Heart right ventricle (tissue), 16 donors: ENCODE measurements at places on chromosomes 4 and X.

GRCh38 chr4:124167602-124168001, 544.9 kb downstream of the ANKRD50 start:
- DNase-seq: no peak

DNA sequence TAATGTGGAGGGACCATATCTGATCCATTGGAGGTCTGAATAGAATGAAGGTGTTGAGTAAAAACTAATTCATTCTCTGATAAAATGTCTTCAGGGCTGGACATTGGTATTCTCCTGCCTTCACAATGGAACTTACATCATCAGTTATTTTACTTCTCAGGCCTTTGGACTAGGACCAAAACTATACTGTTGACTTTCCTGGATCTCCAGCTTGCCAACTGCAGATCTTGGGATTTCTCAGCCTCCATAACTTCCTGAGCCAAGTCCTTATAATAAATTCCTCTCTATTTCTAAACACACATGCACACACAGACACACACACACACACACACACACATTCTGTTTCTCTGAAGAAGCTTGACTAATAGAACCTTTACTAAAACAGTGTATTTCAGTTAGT, 1858.6 kb upstream of the ADGRL3 start:
- no peak for DNase-seq

DNA sequence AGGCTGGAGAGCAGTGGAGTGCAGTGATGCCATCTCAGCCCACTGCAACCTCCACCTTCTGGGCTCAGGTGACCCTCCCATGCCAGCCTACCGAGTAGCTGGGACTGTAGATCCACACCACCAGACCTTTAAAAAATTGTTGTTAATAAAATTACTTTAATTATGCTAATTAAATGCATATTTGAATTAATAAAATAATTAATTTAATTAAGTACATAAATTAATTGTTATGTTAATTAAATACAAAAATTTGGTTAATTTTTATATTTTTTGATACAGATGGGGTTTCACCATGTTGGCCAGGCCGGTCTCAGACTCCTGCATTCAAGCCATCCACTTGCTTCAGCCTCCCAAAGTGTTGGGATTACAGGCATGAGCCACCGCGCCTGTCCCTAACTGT, 12.6 kb upstream of the RAPGEF2 start:
- no peak for DNase-seq

DNA sequence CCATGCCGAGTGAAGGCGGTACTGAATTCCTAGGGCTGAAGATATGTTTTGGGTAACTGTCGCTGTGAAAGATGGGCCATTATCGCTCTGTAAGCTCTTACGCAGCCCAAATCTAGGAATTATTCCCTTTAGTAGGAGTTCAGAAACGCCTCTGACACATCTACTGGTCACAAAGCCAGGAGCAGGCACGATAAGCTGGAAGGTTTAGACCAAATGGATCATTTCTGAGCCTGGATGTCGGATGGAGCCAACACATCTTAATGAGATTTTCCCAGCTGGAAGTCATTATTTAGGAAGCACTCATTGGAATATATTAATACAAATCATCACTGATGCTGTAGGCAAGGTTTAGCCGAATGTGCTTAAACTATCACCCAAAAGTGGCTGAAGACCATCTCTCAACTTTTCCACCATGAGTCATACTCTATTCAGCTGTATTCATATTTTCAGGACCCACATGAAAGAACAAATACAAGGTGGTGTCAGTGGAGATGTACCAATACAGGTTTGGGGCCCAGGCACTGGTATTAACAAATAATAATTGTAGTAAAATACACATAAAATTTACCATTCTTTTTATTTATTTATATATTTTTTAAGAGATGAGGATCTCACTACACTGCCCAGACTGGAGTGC, 34.2 kb upstream of the ATRX start:
- DNase-seq: no peak

DNA sequence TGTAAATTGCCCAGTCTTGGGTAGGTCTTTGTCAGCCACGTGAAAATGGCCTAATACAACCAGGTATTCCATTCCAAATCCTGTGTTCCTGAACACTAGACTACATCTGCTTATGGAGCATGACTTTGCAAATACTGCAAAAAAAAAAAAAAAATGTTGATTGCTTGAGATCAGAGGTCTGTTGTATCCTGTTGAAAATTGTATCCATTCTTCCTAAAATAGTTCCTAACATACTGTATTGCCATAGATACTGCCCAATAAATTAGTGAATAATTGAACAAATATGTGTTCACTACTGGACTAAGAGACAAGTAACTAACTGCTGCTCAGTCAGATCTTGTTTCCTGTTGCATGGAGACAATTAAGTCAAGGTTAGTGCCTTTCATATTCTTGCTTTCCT, 164.3 kb upstream of the PABPC4L start:
- no peak for DNase-seq

GRCh38 chr4:16461362-16461761, 235.1 kb upstream of the TAPT1 start:
- no peak for DNase-seq

- no peak for DNase-seq
Measured at GRCh38 chr4:76106442-76106841, 31.9 kb downstream of the ART3 start.

DNA sequence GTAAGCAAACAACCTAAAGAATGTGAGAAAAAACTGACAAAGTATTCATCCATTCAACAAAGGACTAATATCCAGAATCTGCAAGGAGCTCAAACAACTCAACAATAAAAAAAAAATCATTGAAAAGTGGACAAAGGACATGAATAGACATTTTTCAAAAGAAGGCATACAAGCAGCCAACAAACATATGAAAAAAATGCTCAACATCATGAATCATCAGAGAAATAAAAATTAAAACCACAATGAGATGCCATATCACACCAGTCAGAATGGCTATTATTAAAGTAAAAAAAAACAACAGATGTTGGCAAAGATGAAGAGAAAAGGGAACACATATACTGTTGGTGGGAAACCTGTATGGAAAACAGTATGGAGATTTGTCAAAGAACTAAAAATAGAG, 120.7 kb upstream of the ADGRL3 start:
- no peak for DNase-seq

- DNase-seq: no peak
Measured at GRCh38 chr4:37320513-37321235, 76.1 kb downstream of the NWD2 start.

- DNase-seq: no peak
Measured at GRCh38 chrX:50677789-50678188, 136.2 kb downstream of the SHROOM4 start.

DNA sequence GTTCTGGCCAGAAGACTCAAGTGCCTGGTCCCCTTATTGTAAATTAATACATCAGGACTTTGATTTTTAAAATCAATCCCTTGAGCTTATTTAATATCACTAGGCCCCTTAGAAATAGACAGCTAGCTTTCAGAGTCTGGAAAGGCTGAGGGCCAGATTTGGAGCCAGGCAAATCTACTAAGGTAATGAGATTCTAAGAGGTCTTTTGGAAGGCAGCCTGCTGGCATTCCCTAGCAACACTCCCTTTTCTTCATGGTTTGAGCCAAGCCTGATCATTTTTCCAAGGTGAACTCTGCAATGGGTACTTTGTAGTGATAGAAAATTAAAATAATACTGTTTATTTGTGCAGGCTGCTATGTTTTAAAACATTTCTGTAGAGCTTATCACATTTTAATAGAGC, 378.5 kb downstream of the FAT4 start:
- DNase-seq: no peak
